Dermis blood vessel endothelial cell (primary cell): ENCODE measurements at places on chromosomes 16 and 17. TPM values are rescaled to one million over a fixed set of nuclear protein-coding genes. Genes with fewer than 3 reads are reported as not detected.
A peak's percentile ranks its signal among the peaks of the same experiment; 100 is the strongest.

Gene ADAD2
- not detected in 2 replicates for total RNA-seq

Gene SECTM1
- 3.6 and 7.5 TPM in 2 replicates for total RNA-seq

Gene IRF8
- 2.4 and 25.9 TPM in 2 replicates for total RNA-seq

Gene RCVRN
- total RNA-seq = not detected in 2 replicates

Gene RAB37
- 0.17 and 0.37 TPM in 2 replicates for total RNA-seq

Gene ZFP3
- 1.9 and 2.0 TPM in 2 replicates for total RNA-seq

Gene CFAP20
- total RNA-seq = 57.9 and 82.7 TPM in 2 replicates

DNA sequence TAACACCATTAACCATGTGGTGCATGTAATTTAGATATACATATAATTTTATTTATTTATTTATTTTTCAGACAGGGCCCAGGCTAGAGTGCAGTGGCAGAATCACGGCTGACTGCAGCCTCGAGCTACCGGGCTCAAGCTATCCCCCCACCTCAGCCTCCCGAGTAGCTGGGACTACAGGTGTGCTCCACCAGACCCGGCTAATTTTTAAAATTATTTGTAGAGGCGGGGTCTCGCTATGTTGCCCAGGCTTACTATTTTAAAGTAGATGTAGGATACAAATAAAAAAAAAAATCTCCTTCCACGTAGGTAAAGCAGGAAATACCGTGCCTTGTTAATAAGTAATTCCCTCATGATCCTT is 446 bp upstream of the COQ7 start:
- DNase-seq = no peak

DNA sequence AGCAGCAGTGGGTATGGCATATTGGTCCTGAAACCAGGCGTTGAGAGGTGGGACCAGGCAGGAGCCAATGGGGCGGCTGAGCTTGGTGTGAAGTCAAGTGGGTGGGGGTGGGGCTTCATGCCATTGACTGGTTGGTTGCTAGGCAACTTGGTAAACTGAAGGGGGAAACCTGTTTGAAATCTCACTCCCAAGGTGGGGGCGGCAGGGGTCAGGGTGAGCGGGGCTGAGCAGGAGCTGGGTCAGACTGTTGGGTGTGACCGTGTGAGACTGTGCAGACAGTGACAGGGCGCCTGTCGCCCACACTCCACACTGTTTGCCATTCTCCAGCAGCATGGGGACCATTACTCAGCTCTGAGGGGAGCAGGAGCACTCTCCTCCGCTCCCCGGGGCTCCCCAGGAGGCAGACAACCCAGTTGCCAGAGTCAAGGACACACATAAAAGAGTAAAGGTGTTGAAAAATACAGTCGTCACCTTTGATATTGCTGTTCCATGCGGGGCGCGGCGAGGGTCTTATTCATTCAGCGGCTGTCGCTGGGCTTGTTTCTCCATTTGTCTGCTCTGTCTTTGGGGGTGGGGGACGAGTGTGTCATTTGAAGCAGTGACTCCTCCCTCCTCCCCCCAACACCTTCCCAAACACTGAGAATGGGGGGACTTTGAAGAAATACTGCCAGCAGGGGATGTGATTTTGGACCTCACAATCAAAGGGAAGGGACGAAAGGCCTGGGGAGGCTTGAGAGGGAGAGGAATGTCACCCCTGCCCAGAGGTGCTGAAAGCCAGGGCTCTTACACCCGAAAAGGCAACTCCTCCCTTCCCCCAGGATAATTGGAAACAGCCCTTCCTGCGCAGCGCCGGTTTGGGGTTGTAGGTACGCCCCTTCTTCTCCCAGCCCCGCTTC is 1.2 kb upstream of the EFNB3 start:
- DNase-seq = peak; percentile 53

DNA sequence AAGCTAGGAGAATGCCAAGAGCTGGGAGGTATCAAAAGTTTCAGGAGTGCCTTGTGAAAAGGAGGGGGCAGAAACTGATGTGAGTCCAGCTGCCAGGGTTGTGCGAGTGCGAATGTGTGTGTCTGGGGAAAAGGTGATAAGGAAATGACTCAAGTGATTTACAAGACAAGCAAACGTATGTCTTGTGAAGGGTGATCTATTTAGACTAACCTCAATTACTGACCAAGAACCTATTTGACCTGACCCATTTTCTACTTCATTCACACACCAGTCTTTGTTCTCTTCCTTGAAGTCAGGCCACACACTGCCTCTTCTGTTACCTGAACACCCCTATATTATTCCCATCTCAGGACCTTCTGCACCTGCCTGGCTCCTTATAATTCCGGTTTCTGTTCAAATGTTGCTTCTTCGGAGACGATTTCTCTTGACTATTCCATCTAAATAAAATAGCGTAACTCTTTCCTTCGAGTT is 1.0 kb downstream of the GDE1 start:
- peak; percentile 55 for DNase-seq

GRCh38 chr17:42101513-42102292 is 3.4 kb upstream of the ZNF385C start:
- DNase-seq = peak; percentile 89

DNA sequence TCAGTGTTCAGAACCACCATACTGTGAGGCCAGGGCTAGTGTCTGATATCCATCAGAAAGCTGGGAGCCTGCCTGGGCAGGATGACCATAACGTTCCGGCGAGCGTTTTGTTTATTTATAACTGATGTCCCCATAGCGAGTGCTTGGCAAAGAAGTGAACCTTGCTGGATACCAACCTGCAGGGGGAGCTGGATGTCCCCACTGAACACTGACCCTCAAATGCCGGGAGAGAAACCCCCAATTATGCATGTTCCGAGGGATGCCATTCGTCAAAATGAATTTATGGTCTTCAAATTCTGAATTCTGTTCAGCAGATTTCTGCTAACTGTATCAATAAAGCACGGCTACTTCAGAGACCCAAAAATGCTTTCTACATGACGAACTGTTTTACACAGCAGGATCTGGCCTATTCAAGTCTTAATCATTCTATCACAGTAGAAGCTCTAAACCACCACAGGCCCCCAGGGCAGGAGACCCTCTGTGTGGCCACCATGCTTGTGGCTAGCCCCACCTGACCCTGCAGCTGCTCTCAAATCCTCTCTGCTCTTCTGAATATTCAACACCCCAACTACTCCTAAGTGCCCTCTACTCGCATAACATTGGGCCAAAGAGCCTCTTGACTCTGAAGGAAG is 15.2 kb downstream of the MED24 start:
- DNase-seq = peak; percentile 91

DNA sequence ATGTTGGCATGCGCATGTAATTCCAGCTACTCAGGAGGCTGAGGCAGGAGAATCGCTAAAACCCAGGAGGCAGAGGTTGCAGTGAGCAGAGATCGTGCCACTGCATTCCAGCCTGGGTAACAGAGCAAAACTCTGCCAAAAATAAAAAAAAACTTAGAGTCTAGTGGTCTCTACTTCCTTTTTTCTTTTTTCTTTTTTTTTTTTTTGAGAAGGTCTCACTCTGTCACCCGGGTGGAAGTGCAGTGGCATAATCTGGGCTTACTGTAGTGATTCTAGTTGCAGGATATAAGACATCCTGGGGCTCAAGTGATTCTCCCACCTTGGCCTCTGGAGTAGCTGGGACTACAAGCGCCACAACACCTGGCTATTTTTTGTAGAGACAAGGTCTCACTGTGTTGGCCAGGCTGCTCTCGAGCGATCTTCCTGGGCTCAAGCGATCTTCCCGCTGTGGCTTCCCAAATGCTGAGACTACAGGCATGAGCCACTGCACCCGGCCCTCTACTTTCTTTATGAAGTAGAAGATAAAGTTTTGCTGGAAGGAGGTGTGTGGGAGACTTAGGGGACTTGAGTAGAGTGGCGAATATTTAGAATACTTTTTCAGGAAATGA is 47.9 kb upstream of the TAOK1 start:
- DNase-seq = no peak

- DNase-seq = peak; percentile 60
Observed at GRCh38 chr17:44083250-44083849, 12.8 kb downstream of the G6PC3 start.

DNA sequence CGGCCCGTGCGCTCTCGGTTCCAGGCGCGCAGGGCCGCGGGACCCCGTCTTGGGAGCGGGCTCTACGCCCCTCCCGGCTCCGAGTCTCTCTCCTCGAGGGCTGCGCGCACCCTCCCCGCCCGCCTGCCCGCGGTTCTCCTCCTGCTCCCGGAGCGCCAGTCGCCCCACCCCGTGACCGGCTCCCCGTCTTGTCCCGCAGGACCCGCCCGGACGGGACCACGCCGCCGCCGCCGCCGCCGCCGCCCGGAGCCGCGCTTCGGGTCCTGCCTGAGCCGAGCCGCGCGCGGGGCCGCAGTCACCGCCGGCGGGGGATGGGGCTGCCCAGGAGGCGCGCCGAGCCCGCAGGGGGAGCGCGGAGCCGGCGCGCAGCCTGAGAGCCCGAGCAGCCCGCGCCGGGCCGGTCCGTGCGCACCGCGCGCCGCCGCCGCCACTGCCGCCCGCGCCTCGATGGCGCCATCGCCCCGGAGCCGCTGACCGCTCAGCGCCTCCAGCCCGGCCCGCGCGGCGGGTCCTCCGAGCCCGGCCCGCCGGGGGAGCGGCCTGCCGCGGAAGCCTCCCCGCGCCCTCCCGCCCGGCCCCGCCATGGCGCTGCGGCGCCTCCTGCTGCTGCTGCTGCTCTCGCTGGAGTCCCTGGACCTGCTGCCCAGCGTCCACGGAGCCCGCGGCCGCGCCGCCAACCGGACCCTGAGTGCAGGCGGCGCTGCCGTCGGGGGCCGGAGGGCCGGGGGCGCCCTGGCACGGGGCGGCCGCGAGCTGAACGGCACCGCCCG is at the start of gene SHISA6:
Gene SHISA6, plus strand, starts transcription at position 373 of the 770 bp plus-strand sequence.
- DNase-seq = no peak

GRCh38 chr17:21066394-21066793 is 23.6 kb upstream of the USP22 start:
- no peak for DNase-seq

GRCh38 chr17:7477392-7478275 is 1.8 kb downstream of the ZBTB4 start:
- DNase-seq = peak; percentile 35

DNA sequence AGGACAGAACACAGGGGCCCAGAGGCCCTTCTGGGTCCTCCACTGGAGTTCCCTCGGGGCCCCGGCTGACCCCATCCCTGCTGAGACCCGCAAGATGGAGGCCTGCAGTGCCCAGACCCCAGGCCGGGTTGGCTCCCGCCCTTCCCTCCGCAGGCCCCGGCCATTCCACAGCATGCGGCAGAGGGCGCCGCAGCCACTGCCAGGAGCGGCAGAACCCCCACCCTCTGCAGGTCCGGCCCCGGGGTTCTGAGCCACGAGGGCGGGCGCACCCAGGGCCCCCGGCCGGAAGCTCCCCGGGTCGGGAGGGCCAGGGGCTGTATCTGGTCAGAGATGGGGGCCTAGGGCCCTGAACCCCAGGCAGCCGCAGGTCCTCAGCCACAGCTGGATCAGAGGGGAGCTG is 2.4 kb upstream of the PERCC1 start:
- DNase-seq = peak; percentile 64

DNA sequence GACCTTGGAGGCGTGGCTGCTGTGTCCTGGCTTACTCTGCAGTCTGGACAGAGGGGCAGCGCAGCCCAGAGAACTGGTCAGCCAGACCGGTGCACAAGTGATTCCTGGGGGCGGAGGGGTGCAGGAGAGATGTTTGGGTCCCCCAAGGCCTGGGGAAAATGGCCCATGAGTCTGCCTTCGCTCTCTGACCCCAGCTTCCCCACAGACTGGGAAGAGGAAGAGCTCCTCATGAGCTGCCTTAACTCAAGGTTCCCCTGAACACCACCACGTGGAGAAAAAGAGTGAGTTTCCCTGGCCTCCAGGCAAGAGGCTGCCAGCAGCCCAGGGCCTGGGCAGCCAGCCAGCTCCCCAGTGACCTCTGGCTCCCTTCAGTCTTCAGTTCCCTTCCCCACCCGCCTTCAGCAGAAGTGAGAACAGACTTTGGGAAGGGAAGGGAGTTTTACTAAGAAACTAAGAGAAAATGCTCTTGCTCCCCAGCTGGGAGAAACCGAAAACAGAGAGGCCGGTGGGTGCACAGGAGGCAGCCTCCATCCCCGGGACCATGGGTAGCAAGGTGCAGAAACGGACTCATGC is 2.0 kb upstream of the C17orf99 start:
- DNase-seq = peak; percentile 85

DNA sequence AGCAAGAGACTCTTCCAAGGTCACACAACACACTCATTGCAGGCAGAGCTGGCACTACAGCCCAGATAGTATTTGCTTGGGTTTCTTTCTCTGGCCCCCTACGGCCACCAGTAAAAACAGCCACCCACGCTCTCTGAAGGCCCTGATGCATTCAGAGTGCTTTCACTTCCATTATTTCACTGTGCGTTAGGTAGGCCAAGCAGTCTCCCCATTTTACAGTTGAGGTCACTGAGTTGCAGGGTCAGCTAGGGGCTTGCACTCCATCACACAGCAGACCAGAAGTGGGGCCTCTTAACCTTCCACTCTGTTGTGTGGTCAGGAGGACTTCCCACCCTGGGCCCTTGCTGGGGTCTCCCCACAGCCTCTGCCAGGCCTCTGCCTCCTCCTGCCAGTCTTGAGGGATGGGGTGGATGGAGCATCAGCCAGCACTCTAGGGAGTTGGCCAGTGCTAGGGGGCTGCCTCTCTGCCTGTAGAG is 2.5 kb downstream of the TBX21 start:
- DNase-seq = no peak

DNA sequence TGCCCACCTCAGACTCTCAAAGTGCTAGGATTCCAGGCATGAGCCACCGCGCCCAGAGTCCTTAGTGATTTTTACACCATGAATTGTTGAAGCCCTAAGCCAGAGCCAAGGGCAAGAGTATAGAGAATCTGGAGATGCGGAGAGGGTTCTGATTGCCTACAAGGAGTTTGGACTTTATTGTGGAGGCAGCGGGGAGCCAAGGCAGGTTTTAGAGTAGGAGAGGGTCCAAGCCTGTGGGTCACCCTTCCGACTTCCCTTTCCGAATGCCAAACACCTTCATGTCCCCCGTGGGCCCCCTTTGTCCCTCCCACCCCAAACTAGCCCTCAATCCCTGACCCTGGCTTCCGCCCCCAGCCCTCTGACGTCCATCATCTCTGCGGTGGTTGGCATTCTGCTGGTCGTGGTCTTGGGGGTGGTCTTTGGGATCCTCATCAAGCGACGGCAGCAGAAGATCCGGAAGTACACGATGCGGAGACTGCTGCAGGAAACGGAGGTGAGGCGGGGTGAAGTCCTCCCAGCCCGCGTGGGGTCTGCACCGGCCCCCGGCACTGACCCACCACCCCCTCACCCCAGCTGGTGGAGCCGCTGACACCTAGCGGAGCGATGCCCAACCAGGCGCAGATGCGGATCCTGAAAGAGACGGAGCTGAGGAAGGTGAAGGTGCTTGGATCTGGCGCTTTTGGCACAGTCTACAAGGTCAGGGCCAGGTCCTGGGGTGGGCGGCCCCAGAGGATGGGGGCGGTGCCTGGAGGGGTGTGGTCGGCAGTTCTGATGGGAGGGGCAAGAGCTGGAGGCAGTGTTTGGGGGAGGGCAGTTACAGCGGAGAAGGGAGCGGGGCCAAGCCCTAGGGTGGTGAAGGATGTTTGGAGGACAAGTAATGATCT is 7.1 kb downstream of the MIEN1 start:
- DNase-seq = no peak
